ENCODE measurements at places on chromosomes 11 and 22.

GRCh38 chr11:78218707-78219492 is 30.2 kb downstream of the USP35 start:
- DNase-seq = no peak

GRCh38 chr11:61052182-61052972 is 49.9 kb upstream of the CD5 start:
- DNase-seq = no peak

GRCh38 chr11:120819437-120820365 is 204.2 kb upstream of the TBCEL start:
- no peak for DNase-seq

DNA sequence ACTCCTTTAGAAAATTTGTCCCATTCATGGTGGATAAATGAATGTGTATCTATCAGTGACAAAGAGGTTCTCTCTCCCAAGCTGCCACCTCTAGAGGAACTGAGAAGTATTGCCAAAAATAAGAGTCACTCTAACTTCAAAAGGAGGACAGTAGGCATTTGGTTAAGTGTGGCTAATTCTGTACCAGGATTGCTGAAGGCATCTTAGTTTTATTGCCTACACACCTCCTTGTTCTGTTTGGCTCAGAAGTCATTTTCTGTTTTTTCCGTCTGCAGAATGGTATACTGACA is 189.0 kb upstream of the MPPED2 start:
- no peak for DNase-seq

DNA sequence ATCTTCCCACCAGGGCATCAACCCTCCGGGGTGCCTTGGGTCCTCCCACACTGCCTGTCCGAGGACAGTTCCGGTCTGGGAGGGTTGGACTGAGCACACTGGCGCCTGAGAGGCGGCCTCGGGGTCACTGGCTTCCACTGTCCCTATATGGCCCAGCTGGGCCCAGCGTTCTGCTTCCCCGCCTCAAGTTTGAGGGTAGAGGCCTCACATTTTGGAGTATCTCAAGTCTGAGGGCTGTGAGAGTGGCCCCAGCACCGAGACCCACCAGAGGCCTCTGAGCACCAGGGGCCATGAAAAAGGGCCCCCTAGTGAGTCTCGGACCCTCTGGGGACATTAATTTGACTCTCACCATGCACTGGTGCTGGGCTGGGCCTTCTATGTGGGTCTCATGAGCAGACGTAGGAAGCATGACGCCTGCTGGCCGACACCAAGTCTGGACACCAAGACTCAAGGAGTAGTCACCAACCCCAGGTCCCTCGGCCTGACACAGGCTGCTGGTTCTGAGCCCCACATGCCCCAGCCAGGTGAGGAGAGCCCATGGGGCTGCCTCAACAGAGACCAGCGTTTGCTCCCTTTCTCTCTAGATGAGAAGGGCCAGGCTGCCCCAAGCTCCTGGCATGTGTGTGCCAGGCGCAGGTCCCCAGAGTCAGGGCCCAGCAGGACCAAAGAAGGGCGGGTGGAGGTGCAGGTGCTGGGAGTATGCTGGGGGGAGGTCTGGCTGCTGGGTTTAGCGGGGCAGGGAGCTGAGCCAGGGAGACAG is 27.5 kb downstream of the ARVCF start:
- no peak for DNase-seq

DNA sequence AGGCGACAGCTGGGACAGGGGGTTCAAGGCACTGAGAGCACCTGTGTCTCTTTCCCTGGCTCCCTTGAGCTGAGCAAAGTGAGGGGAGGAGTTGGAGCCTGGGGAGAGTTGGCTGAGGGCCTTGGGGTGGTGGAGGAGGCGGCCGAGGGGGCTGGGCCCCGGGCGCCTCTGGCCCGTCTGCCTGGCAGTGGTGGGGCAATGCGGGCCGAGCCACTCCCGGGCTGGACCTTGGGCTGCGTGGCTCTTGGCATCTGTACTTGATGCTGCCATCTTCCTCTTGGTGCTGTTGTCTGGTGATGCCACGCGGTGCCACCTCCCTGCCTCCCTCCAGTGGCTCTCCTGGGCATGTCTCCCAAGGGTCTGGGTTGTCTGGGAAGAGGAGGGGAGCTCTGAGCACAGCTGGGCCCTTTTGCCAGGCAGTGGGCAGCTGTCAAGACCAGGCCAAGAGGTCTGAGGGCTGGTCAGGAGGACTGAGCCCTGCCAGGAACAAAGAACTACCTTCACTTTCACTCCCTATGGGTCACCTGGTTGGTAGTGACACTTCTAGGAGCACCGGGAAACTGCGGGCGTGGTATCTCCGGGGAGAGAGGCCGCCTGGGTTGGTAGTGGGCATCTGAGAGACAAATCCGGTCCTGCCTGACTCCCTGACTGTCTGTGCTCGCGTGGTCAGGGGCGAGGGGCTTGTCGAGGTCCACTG is 1.3 kb downstream of the GRIK4 start:
- DNase-seq = peak; percentile 20

DNA sequence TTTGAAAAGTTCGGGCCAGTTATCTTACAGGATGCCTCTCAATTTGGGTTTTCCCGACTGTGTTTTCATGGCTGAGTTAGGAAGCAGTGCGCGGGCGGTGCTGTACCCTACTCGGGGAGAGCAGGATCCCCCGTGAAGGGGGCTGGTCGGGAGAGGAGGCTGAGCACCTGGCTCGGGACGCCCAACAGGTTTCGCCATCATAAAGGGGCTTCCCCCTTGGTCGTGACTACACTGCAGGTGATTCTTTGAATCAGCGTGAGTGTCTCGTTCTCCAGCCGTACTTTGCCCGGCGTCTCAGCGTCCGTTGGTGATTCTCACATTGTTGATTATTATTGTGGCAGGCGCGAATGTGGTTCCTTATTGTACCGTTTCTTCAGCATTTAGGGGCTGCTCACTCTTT is 46.6 kb downstream of the ST14 start:
- DNase-seq = no peak

DNA sequence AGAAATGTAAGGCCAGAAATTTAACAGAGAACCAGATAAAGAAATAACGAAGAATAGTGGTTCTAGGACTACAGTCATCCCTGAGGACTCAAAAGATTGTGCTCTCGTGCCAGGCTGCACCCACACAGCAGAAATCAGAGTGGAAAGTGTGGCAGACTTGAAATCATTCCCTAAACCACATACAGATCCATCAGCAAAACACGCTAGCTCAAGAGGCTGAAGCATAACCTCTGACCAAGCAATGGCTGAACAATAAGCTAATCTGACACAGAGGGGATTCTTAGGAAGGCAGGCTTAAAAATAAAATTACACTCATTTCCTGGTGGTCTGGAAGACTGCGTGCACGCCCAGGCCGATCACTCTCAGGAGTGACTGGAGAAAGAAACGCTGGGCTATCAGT is 19.0 kb downstream of the NCF4 start:
- DNase-seq = no peak

DNA sequence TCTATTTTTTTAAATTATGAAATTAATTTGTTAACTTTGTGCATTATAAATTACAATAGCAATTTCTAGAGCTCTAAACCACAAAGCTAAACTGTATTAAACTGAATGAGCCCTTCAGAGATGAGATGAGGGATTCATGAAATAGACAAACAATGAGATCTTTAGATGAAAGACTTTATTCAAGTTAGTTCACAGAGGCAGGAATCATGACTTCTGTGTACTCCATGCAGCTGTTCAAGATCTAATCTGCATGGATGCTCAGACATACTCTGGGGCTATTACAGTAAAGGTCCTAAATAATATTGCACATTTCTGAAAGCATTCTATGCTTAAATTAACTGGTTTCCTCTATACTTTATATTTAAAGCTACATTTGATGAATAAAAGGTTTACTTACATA is 122.7 kb downstream of the FCHSD2 start:
- no peak for DNase-seq

DNA sequence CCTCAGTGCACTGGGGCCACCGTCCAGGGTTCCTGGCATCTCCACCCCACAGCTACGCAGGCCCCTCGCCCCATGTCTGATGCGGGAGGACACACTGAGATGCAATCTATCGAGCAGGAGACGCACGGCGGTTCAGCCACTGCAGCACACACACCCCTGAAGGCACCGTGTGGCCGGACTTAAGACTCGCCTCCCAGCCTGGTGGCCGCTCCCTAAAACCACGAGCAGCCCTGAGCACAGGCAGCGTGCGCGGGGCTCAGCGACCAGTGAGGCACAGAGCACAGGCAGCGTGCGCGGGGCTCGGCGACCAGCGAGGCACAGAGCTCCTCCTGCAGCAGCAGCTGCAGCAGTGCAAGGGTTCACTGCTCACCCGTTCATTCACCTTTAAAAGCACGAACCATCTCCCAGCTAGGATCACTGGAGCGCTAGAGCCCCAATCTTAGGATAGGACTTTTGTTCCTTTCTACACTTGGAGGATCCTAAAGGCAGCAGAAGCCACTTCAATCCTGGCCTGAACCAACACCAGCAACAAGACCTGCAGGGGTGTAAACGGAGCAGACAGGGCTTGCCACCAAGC is 31.4 kb downstream of the TOLLIP start:
- peak; percentile 13 for DNase-seq

- DNase-seq = peak; percentile 21
Observed at GRCh38 chr11:119729951-119730613, 1.1 kb upstream of the NECTIN1 start.

DNA sequence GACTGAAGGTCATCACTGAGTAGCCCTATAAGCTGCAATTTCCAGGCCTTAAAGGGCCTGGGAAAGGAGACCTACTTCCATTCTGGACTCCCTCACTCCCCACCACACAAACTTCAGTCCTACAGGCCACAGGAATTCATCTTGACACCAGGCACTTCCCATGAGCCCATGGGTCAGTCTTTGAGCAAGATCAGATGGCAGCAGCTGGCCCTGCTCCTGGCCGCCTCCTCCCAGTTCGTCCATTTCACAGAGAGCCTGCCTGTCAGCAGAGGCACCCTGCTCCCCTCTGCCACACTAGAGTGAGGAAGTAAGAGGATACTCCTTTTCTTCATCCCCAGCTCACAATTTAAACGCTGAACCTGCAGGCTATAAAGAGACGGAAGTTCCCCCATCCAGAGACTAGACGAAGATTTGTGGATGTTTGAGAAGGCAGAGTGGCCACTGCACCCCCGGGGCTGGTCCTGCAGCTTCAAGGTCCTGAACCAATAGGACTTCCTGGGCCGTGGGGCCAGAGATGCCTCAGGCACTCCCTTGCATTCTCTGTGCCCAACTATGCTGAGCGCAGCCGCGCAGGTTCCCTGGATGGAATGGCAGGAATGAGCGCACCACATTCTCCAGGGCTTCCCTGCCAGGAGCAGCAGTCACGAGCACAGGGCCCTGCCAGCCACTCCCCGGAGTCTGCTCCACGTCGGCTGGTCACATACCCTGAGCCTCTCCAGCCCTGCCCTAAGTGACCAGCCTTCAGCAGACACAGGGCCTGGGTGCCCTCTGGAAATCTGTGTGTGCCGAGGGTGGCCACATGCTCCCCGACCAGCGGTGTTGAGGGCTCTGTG is 33.5 kb upstream of the BID start:
- DNase-seq = no peak

GRCh38 chr22:27673839-27674238 is 127.7 kb downstream of the MN1 start:
- DNase-seq = no peak

- DNase-seq = no peak
Observed at GRCh38 chr11:27087432-27087831, 46.8 kb downstream of the BBOX1 start.

DNA sequence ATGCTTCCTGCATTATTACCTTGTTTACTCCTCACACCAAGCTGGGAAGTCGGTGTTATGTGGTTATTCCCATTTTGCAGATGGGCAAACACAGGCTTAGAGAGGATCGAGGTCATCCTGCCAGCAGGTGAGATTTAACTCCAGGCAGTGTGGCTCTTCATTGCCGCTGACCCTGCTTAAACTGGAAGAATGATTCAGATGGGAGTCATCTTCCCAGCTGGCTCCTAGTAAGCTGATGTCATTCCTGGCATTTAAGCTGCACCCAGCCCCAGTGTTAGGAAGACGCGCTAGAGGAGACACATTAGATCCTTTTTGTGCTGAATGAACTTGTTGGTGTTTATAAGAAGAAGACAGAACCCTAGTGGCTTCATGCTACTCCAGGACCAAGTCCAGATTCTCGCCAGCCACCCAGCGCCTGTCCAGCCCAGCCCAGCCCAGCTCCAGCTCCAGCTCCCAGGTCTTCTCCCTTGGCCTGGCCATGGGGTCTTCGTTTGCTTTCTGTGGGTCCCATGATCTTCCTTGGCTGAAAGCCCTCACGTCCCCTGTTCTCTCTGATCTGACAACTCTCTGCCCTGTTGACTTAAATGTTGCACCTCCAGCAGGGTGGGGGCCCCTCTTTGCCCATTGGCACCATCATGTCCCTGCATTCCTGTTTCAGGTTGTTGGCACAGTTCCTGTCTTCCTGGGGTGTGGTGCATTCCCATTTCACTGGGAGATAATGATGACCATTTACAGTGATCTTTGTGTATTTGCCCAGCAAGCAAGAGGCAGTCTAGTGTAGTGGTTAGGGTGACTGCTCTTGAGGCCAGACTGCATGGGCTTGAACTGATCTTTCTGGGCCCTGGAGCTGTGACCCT is 13.6 kb downstream of the PARVB start:
- DNase-seq = no peak

DNA sequence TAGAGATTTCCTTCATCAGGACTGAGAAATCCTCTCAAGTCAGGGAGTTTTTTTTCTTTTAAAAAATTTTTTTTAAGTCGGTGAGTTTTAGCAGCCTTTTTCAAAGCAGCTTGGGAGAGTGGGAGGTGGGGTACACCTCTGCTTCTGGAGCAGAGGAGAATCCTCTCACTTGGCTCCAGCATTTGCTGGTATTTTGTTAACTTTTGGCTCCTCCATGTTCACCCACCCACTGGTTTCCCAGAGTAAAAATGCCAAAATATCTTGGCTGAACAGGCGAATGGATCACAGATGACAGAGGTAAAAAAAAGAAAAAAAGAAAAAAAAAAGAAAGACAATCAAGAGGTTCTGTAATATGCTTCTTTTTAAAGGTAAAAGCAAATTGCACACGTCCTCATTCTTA is 68.0 kb downstream of the GAB2 start:
- no peak for DNase-seq

DNA sequence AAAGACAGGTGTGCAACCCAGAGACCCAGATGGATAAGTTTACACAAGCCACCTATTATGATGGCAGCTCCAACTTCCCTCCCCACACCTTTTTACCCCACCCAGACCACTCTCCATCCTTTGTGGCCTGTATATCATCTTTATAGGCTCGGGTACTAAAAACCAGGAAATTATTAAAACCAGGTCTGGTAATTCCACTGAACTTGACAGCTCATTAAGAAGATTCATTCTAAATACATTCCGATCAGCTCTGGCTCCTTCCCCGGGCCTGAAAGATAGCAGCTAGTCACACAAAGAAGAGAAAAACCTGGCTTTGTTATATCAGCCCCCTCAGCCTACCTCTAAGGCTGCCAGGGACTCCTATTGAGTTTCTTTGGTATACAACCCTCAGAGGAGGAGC is 67.9 kb upstream of the API5 start:
- DNase-seq = no peak

DNA sequence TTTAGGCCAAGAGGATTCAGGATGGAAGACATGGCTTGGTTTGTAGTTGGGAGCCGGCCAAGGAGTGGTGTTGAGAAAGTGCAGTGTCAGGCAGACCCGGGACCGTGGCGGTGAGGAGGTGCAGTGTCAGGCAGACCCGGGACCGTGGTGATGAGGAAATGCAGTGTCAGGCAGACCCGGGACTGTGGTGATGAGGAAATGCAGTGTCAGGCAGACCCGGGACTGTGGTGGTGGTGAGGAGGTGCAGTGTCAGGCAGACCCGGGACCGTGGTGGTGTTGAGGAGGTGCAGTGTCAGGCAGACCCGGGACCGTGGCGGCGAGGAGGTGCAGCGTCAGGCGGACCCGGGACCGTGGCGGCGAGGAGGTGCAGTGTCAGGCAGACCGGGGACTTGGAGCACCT is 59.7 kb downstream of the LRP5 start:
- no peak for DNase-seq

Measured in common myeloid progenitor, CD34-positive (primary cell).